ENCODE measurements at places on chromosomes 4 and X.

GRCh38 chrX:21764008-21764407 is 6.1 kb upstream of the SMPX start:
- DNase-seq: no peak

- DNase-seq: no peak
These were observed 25.0 kb upstream of the RAPGEF2 start for GRCh38 chr4:159077702-159078495.

- DNase-seq: no peak
These were observed 31.1 kb downstream of the TACC3 start for GRCh38 chr4:1752284-1753041.

DNA sequence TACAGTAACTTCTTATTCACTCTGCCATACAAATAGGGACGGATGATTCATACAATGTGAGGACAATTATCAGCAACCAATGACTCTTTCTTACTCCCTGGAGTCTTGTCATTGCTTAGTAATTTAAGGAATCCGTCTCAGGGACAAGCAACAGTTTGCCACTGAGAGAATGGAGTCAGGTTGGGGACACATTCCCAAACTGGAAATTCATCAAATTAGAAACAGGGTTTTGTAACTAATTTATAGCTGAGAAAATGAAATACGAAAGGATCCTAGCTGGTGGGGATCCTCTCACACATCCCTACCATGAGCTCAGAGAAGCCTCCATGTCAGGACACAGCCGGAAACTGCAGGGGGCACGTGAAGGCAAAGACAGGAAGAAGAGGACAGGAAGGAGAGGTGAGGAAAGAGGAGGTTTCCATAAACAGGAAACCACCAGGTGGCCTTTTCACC is 50.4 kb upstream of the KDR start:
- no peak for DNase-seq

DNA sequence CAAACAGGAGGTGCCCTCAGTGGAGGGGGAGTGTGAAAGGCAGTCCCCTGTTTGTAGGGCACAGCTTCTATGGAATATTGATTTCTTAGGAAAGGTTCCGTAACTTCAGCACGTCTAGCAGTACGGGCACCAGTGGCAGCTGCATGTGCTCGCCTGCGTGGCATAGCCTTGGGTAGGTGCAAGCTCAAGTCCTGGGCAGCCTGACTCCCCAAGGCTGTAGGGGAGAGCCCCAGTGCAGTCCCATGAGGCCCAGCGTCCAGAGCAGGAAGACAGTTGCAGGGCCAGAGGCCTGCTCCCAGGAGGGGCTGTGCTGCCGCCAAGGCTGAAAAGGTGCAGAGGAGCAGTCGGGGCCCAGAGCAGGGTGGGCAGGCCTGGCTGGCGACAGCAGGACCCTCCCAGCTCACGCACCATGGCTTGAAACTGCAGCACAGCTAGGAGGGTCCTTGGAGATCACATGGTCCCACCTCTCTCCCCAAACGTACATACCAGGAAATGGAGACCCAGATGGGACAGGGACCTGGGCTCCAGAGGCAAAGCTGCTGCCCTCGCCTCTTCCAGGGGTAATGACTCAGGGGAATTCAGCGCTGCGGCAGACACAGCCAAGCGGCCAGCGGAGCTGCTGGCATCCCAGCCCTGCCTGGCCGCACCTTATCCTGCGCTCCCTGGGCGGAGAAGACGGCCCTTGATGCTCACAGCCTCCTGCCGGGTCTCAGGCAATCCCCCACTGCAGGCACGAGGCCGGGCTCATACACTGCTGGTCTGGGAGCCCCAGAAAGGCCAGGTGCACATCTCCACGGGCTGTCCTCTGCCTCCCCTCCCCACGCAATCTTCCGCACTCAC is 6.0 kb upstream of the DUSP9 start:
- no peak for DNase-seq

GRCh38 chr4:8039853-8040252 is 100.2 kb upstream of the AFAP1 start:
- no peak for DNase-seq

GRCh38 chr4:36321176-36321575 is 39.8 kb downstream of the DTHD1 start:
- no peak for DNase-seq

DNA sequence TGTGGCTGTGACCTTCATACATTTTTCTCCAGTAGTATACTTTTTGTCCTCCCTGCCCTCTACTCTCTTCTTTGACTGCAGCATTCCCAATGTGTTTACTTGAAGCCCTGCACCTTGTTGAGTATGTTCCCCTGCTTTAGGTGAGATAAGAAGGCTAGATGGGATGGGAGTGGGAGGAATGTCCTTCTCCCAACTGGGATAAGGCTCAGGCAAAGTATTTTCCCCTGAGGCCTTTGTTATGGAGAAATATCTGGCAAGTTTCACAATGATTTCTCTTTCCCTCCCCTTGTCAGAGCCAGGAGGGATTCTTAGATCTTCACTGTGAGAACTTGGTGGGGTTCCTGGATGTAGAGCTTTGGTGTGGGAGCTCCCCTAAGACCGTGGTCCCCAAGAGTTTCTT is 131.8 kb downstream of the CLCN5 start:
- no peak for DNase-seq

GRCh38 chr4:121784401-121784800 is 16.7 kb upstream of the EXOSC9 start:
- no peak for DNase-seq

GRCh38 chrX:111585337-111585736 is 73.9 kb downstream of the SERTM2 start:
- DNase-seq: no peak

DNA sequence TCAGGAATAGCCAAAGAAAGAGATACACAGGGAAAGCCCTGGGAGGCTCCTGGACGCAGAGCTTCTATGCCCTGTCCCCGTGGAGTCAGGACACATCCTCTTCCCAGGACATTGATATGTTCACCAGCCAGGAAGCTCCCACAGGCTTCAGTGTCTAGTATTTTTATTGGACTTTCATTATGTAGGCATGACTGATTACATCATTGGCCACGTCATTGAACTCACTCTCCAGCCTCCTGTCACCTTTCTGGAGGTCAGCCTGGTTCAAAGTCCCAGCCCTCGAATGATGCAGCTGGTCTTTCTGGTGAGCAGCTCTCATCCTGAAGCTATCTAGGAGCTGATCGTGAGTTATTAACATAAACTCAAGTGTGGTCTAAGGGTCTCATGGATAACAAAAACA is 104.1 kb downstream of the CPEB2 start:
- DNase-seq: no peak

DNA sequence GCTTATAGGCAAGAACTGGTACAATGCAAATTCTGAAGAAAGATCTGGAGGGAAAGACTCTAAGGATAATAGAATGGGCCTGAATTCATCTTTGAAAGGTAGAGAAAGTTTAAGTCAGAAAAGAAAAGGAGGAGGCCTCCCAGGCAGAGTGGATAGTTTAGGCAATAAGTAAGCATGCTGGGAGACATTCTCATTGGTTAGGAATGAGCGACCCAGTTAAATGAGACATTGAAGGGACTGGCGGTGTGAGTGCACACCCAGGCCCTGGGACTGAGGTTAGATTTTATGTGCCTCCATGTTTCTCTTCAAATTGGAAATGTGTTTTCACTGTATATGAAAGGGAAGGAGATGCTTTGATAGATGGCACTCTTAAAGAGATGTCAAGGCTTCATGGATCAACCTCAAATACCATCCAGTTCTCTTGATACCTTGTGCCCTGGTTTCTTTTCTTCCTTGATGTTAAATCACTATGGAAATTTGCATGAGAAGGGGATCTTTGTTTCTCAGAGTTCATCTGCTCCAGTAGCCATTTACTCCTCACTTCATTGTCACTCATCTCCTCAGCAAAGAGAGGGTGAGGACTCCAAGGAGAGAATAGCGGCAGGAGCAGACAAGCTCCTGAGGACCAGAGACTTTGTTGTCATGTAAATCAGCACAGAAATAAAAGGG is 584.2 kb upstream of the INTU start:
- no peak for DNase-seq

- no peak for DNase-seq
These were observed 126.6 kb downstream of the SLC39A8 start for GRCh38 chr4:102218656-102219055.

DNA sequence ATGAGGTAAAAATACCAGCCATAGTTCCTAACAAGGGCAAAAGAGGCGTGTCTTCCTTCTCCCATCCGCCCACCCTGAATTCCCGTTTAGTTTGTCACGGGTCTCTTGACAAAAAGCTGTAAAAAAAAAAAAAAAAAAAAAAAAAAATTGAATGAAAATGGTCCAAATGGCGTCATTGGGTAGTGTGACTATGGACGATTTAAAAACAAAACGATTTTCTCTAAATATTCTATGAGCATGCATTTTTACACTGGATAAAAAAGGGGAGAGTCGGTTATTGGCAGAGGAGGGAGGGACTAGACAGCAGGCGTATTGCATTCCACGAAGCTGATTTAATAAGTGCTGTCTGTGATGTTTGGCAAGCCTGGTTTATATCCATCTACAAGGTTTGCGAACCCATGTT is at the start of gene FAM133A:
TSS of gene FAM133A (plus strand) at position 338 of the 403 bp plus-strand sequence. CDS start 35,214 bp downstream, outside the sequence.
- DNase-seq: no peak

- no peak for DNase-seq
These were observed 6.1 kb upstream of the SEC24D start for GRCh38 chr4:118842055-118842454.

- DNase-seq: no peak
These were observed 28.5 kb upstream of the TEX13C start for GRCh38 chrX:125291124-125291523.

GRCh38 chr4:70712604-70713452 is 8.9 kb upstream of the RUFY3 start:
- DNase-seq: no peak

- no peak for DNase-seq
These were observed 550.7 kb downstream of the ADGRL3 start for GRCh38 chr4:61750810-61751209.

- no peak for DNase-seq
These were observed 14.9 kb downstream of the ARHGAP36 start for GRCh38 chrX:131072871-131073571.

- DNase-seq: no peak
These were observed 100.1 kb downstream of the PPARGC1A start for GRCh38 chr4:23789762-23790161.

GRCh38 chrX:17397074-17397473 is 22.1 kb downstream of the NHS start:
- DNase-seq: no peak

- no peak for DNase-seq
These were observed 117.0 kb upstream of the SLC4A4 start for GRCh38 chr4:71221510-71222466.

- DNase-seq: no peak
These were observed 119.8 kb downstream of the PPARGC1A start for GRCh38 chr4:23770011-23770410.

DNA sequence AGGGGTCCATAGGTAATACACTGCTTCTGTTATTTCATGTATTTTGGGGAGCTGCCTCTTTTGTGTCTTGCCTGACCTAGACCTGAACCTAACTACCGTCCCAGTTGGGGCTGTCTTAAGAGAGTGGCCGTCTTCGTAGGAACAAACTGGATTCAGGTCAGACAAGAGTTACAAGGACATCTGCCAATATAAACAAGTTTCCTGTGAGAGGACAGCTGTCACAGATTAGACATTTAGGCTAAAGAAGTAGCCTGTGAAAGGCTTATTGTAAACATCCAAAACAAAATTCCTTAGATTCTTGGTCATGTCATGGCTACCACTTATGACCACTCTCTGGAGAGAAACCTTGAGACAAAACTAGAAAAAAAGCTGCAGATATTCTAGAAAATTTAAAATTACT is 797.6 kb upstream of the AADAT start:
- no peak for DNase-seq

DNA sequence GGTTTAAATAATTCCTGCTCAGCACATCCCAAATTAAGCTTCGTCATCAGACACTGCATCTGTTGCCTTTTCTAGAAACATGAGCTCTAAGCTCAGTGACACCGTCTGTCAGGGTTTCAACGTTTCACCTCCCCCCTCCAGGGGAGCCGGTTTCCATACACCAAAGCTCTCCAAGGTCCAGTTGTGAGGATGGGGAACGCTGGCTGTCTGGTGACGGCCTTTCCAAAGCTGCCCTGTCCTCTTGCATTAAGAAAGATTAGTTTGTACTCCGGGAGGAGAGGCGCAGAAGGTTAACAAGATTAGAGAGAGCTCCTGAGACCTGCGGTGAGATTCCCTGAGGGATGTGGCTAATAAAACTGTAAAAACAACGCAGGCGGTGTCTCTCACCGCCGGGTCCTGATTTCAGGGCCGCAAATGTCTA is 43.2 kb downstream of the ASMT start:
- DNase-seq: no peak

DNA sequence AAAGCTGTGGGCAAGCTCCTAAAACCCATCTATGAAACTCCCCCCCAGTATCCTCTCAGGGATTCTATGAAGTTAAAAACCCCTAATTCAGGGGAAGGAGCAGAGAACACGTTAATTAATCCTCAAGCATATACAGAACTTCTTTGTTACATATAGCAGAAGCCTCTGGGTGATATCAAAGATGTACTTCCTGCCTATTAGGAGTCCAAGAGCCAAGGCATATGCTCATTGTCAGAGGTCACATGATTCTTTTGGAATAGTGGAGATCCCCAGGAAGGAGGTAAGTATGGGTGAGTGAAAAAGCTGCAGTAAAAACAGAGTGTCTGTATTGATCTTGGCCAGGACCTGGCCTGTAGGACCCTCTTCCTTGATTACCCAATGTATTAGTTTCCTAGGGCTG is 2.9 kb upstream of the SPARCL1 start:
- DNase-seq: no peak
